ENCODE measurements at places on chromosomes 5 and 9. TPM values are rescaled to one million over a fixed set of nuclear protein-coding genes. Genes with fewer than 3 reads are reported as not detected.

GRCh38 chr5:16064135-16064893, 115.3 kb downstream of the MARCHF11 start:
- H3K4me1 ChIP-seq, result no peaks in the 10 kb centered on the region
- no peak overlapping the region for H3K4me3 ChIP-seq
- DNase-seq, result no peak
- no peaks in the 10 kb centered on the region for H3K36me3 ChIP-seq

DNA sequence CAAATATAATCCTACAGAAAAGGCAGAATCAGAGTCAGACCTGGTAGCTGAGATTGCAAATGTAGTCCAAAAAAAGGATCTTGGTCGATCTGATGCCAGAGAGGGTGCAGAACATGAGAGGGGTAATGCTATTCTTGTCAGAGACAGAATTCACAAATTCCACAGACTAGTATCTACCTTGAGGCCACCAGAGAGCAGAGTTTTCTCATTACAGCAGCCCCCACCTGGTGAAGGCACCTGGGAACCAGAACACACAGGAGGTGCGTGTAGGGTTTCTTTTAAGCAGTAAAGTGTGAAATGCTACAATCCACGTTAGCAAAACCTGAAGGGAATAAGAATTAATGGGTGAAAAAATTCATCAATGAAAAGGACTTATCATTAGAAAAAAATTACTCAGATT, 145.8 kb downstream of the GIN1 start:
- no peaks in the 10 kb centered on the region for H3K4me1 ChIP-seq
- H3K36me3 ChIP-seq, result peaks cover 6% of the 10 kb centered on the region
- no peaks in the 10 kb centered on the region for H3K27me3 ChIP-seq
- DNase-seq, result no peak

DNA sequence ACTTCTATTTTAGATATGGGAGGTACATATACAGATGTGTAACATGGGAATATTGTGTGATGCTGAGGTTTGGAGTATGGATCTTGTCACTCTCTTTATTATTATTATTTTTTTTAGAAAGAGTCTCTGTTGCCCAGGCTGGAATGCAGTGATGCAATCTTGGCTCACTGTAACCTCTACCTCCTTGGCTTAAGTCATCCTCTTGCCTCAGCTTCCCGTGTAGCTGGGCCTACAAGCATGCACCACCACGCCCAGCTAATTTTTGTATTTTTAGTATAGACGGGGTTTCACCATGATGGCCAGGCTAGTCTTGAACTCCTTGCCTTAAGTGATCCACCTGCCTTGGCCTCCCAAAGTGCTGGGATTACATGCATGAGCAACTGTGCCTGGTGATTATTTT, 138.4 kb upstream of the SLC28A3 start:
- no peak overlapping the region for H3K27ac ChIP-seq
- no peak for DNase-seq
- H3K4me3 ChIP-seq, result no peak overlapping the region
- no peaks in the 10 kb centered on the region for H3K4me1 ChIP-seq
- no peaks in the 10 kb centered on the region for H3K27me3 ChIP-seq

The TMEM232 gene
- total RNA-seq, result 1.2 TPM

- DNase-seq, result no peak
- H3K27ac ChIP-seq, result no peak overlapping the region
- no peak overlapping the region for H3K4me3 ChIP-seq
- H3K4me1 ChIP-seq, result no peaks in the 10 kb centered on the region
- no peaks in the 10 kb centered on the region for H3K27me3 ChIP-seq
- no peaks in the 10 kb centered on the region for H3K36me3 ChIP-seq
Measured at GRCh38 chr5:177183766-177184360, 50.3 kb downstream of the NSD1 start.

GRCh38 chr9:131590449-131590848, 45.1 kb downstream of the PRRT1B start:
- H3K36me3 ChIP-seq, result no peaks in the 10 kb centered on the region
- no peak overlapping the region for H3K27ac ChIP-seq
- H3K4me1 ChIP-seq, result no peaks in the 10 kb centered on the region

The SLC25A46 gene
- total RNA-seq, result 25.9 TPM

GRCh38 chr5:159894149-159894720, 22.0 kb upstream of the ADRA1B start:
- no peaks in the 10 kb centered on the region for H3K27me3 ChIP-seq
- H3K27ac ChIP-seq, result no peak overlapping the region
- H3K4me3 ChIP-seq, result no peak overlapping the region
- no peak for DNase-seq
- no peaks in the 10 kb centered on the region for H3K4me1 ChIP-seq
- no peaks in the 10 kb centered on the region for H3K36me3 ChIP-seq

DNA sequence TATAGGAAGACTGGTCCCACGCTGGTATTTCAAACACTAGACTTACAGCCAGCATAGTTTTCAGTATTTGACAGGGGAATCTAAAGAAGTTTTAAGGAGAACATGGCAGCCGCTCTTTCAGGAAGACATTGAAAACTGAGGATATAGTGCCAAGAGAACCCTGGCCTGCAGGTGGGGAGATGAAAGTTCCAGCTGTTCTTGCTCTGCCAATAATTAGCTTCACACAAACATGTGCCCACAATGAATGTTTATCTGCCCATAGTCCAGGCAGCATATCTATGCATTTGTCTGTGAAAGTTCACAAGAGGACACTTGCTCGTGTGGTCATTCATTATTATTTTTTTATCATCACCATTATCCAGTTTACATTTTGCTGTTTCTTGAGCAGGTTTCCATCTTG, 47.6 kb upstream of the AGXT2 start:
- no peak overlapping the region for H3K4me3 ChIP-seq
- peaks cover 22% of the 10 kb centered on the region for H3K27me3 ChIP-seq
- H3K36me3 ChIP-seq, result no peaks in the 10 kb centered on the region
- H3K27ac ChIP-seq, result no peak overlapping the region
- H3K4me1 ChIP-seq, result no peaks in the 10 kb centered on the region
- DNase-seq, result no peak

The TMEM215 gene
- not detected for total RNA-seq

The TYRP1 gene
- total RNA-seq, result not detected

DNA sequence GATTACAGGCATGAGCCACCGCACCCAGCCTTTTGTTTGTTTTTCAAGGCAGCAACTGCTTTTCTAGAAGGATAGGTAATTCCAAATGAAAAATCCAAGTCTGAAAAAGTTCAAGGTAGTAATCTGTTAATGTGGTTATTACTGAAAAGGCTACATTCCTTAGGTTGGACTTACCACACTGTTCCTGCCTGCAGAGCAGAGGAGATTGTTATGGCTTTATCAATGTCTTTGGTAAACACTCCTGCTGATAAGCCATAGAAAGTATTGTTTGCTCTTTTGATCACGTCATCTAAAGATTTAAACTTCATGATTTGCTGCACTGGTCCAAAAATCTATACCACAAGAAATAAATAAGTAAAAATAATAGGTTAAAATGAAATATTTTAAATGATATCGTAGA, 43.4 kb downstream of the ALDH1A1 start:
- no peaks in the 10 kb centered on the region for H3K27me3 ChIP-seq
- no peak for DNase-seq
- H3K36me3 ChIP-seq, result no peaks in the 10 kb centered on the region

DNA sequence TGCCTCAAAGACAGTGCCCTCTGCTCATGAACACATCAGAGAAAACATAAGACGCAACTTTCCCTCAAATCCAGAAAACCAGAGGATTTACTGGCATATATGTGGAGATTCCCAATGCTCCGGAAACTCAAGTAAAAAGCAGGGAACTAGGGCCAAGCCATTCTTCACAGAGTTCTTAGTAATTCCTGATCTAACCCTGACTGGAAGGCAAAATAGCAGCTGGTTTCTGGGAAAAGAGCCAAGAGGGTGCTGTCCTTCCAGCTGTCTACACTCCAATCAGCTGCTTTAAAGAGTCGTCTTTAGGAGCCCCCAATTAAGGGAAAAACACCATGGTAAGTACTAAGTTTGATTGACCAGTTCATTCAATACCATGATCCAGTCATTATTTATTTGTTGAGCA, 49.6 kb downstream of the GNA14 start:
- no peaks in the 10 kb centered on the region for H3K36me3 ChIP-seq
- no peak for DNase-seq
- H3K4me3 ChIP-seq, result no peak overlapping the region
- H3K27ac ChIP-seq, result no peak overlapping the region
- H3K4me1 ChIP-seq, result no peaks in the 10 kb centered on the region

GRCh38 chr5:91352831-91353695, 30.1 kb downstream of the ARRDC3 start:
- no peaks in the 10 kb centered on the region for H3K36me3 ChIP-seq
- no peak for DNase-seq
- H3K4me1 ChIP-seq, result peaks cover 7% of the 10 kb centered on the region
- H3K27ac ChIP-seq, result no peak overlapping the region
- H3K4me3 ChIP-seq, result no peak overlapping the region

DNA sequence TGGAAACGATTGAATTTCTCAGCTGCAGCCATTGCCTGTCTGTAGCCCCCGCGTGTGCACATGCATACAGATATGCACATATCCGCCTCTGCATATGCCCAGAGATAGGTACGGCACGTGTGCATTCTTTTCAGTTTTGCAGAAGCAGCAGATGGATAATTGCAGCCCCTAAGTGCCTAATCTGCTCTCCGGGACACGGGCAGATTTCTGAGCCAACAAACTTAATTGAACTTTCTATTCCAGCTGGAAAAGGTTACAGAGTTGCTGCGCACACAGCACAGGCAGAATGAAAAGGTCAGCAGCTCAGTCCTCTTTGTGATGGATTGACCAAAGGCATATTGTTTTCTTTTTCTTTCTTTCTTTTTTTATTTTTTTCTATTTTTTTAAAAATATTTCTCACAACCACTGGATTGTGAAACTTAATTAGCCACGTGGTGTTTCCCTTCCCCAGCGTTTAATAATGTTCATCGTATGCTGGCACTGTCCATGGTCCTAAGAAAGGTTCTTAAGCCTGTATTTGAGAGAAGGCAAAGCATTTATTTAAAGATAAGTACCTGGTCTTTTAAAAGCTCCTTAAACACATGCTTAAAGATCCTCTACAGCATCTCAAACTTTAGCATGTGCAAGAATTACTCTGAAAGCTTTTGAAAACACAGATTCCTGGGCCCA, 270.2 kb upstream of the BRINP1 start:
- H3K4me3 ChIP-seq, result no peak overlapping the region
- H3K4me1 ChIP-seq, result no peaks in the 10 kb centered on the region
- H3K27ac ChIP-seq, result no peak overlapping the region
- no peaks in the 10 kb centered on the region for H3K27me3 ChIP-seq
- no peaks in the 10 kb centered on the region for H3K36me3 ChIP-seq

The INSL4 gene
- total RNA-seq, result not detected

The N4BP3 gene
- total RNA-seq, result 5.2 TPM

DNA sequence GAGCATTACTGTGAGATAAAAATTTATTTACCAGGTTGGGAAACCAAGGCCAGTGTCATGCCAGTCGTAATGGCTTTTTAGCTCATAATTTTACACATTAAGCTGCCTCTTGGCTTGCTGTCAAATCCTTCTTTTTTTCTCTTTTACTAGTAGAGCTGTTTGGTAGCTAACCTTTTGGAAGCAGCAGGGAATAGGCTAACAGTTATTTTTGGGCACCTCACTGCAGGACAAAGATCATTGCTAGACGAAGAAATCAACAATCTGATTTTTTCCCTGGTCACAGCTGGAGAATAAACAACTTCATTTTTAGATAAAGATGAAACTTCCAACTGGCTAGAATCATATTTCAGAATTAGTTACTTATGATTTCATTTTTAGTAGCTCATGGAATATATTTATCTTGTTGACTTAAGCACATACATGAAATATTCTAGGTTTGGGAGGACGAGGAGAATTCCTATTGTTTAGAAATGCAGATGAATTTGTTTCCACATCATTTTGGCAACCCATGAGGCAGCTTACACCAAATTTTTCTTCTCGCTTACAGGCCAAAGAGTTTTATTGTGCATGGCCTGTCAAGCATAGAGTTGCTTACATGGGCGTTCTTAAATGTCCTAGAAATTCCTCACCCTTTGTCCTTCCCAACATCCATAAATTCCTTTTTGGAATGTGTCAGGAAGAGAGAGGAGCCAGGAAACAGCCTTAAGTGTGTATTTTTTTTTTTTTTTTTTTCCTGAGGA, 19.6 kb downstream of the TNC start:
- H3K27me3 ChIP-seq, result peaks cover 6% of the 10 kb centered on the region
- no peaks in the 10 kb centered on the region for H3K4me1 ChIP-seq
- H3K4me3 ChIP-seq, result no peak overlapping the region
- DNase-seq, result no peak
- no peak overlapping the region for H3K27ac ChIP-seq
- H3K36me3 ChIP-seq, result no peaks in the 10 kb centered on the region

- no peak overlapping the region for H3K27ac ChIP-seq
- H3K4me1 ChIP-seq, result no peaks in the 10 kb centered on the region
- no peak overlapping the region for H3K4me3 ChIP-seq
- DNase-seq, result no peak
- H3K27me3 ChIP-seq, result no peaks in the 10 kb centered on the region
Measured at GRCh38 chr5:134075102-134075501, 39.4 kb upstream of the TCF7 start.

- H3K4me1 ChIP-seq, result no peaks in the 10 kb centered on the region
- DNase-seq, result no peak
- H3K36me3 ChIP-seq, result peaks cover 5% of the 10 kb centered on the region
Measured at GRCh38 chr9:77224746-77225312, 47.5 kb downstream of the VPS13A start.

DNA sequence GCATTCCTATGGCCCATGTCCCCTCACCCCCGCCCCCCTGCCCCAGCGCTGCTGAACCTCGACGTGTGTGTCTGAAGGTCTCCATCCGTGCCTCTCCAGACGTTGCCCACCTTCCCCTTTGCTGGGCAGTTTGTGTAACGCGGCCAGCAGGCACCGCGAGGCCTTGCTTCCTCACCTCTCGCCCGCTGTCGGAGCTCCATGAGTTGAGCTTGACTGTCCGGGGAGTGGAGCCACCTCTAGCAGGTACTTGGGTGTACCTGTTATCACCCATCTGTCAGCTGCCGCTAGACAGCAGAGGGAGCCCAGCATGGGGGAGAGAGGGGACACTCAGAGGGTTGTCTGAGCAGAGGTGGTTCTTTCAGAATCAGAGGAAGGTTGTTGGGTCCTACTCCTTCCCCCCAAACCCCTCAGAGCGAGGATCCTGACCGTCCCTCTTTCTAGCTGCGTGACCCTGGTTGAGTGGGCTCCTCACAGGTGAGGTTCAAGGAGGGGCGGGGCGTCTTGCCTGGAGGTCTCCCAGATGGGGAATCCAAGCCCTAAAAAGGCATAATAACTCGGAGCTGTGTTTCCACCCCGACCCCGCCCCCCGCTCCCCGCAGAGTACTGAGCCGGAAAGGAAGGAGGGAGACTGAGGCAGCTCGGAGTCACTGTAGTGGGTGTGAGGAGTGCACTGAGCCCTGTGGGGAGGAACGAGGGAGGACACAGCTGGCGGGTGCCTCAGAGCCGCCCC, 184.7 kb downstream of the C9orf50 start:
- DNase-seq, result no peak
- no peaks in the 10 kb centered on the region for H3K27me3 ChIP-seq
- no peak overlapping the region for H3K27ac ChIP-seq
- no peaks in the 10 kb centered on the region for H3K36me3 ChIP-seq
- H3K4me3 ChIP-seq, result no peak overlapping the region
- H3K4me1 ChIP-seq, result peaks cover 24% of the 10 kb centered on the region

The STKLD1 gene
- total RNA-seq, result 0.37 TPM

DNA sequence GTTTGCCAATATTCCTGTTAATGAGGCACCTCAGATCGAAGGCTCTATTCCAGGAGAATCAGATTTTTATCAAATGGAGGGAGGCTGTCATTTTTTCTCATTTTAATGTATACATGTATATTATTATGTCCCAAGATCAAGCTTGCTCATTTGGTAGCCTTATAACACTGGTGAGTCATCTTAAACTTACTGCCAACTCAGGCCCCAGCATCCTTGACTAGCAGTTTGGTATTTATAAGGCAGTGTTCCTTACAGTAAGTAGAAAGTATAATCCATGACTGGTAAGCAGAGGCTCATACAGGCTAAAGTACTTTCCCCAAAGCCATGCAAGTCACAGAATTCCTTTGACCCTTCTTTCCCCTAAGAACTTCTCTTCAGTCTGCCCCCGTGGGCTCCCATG, 90.7 kb upstream of the NR3C1 start:
- H3K27ac ChIP-seq, result no peak overlapping the region
- H3K4me1 ChIP-seq, result 0 out of 2 replicates have a peak, but pooled peaks cover 6% of the 10 kb centered on the region
- no peak for DNase-seq
- H3K36me3 ChIP-seq, result no peaks in the 10 kb centered on the region
